NCI-H2171 treated with DMSO at 0.1 percent for 48 hours (cell line): ENCODE measurements at places on chromosomes 12 and 14.

DNA sequence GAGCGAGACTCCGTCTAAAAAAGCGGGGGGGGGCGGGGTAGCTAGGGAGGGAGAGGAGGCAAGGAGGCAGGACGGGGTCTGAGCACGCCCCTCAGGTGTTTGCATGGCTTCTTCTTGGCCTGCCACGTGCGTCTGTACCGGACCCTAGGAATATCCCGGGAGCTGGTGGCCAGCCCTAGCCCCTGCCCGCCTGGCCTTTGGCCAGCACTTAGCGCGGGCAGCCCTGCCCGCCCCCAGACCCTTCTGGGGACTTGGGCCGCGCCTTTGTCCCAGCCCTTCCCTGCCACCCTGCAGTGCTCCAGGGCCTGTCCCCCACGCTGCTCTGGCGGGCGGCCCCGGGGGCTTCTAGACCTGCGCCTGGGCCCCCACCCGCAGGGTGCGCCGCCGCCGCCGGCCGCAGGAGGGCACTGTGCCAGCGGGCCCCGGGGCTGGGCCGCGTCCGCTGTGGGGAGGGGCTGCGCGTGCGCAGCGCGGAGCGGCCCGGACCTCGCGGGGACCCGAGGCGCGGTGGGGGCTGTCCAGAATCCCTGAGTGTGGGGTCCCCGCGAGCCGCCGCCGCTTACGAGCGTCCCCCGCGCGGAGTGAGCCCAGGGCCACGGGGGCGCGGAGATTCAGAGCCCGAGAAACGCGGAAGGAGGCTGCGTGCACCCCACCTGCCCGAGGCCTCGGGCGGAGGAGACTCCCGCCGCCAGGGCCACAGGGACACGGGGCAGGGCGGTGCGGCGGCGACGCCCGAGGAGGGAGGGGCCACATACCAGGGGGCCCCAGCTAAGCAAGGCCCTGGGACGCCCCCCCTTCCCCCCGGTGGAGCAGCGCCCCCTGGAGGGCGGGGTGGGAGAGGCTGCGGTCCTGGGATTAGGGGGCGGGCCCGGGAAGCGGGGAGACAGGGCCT lies 21.0 kb downstream of the SLC25A29 start:
- peak; percentile 69 for DNase-seq

DNA sequence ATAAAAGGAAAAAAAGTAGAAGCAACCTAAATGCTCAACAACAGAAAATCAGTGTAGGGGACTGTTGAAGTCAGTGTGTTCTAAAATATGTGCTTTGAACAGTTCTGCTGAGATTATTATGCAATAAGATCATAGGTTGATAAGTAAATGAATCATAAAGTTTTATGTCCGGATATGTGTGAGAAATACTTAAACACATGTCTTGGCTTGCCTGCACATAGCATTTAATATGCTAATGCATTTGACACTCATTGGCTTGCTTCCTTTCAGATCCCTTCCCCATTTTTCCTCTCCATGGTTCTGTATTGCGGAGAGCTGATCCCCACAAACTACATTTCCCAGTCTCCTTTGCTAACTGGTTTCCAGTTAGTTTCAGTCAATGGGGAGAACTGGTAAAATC lies 573.8 kb upstream of the TBX3 start:
- DNase-seq: no peak

DNA sequence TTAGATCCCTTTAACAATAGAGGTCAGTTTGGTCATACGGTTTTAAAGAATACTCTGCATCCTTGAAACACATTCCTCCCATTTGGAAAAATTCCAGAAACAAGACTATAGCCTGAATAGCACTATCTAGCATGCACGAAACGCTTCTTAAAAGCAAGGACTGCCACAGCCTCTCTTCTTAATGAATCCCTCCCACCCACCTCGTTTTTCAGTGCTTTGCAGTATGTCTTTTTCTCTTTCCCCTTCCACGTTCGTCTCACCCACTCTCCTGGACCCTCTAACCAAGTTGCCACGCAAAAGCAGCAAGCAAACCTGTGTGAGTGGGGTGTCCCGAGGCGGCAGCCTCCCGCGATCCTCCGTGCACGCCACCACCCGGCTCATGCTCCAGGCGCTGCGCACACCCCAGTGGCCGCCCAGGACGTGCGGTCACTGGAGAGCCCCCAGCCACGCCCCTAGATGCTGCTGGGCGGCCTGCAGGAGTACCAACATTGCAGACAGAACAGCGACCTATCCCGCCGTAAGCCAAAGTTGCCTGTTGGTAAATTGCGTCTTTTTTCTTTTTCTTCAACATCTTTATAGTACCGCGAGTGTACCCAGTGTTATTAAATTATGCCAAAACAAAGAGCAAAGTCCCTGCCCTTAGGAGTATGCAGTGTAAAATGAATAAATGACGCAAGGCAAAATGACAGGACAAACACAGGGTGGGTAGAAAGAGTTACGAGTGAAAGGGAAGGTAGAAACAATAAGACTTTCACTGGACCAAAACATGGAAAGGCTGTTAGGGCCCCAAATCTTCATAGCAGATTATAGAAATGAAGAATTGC lies at the start of gene SLC38A4:
SLC38A4 (minus strand) TSS at position 407 of the 824 bp plus-strand sequence. CDS start 32,926 bp downstream, outside the sequence.
- DNase-seq: no peak

DNA sequence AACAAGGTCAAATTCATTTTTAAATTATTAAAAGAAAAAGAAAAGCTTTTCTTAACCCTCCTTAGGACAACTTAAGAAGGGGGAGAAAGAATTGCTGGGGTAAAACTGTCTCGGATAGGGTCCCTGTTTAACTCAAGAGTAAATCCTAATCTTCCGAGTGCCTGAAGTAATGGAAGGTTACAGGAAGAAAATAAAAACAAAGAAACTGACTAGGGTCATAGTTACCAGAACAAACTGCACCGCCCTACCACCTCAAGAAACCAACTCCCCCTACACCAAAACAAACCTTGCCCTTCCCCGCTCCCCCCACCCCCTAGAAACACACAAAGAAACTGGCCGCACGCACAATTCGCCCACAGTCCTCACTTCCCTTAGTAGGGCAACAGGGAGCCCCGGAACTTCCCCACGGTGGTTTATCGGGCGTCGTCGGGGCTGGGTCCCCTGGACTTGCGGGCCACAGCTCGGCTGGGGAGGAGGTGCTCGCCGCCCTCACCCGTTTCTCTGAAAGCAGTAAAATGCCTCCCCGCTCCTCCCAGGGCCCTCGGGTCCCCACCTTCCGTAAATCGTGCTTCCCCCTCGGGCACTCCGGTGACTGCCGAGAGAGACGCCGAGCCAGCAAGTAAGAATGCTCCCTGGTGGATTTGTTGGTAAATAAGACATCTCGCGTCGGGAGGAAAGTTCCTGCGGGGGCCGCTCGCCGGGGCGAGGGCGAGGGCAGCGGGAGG lies 2.4 kb downstream of the SINHCAF start:
- peak; percentile 73 for DNase-seq

DNA sequence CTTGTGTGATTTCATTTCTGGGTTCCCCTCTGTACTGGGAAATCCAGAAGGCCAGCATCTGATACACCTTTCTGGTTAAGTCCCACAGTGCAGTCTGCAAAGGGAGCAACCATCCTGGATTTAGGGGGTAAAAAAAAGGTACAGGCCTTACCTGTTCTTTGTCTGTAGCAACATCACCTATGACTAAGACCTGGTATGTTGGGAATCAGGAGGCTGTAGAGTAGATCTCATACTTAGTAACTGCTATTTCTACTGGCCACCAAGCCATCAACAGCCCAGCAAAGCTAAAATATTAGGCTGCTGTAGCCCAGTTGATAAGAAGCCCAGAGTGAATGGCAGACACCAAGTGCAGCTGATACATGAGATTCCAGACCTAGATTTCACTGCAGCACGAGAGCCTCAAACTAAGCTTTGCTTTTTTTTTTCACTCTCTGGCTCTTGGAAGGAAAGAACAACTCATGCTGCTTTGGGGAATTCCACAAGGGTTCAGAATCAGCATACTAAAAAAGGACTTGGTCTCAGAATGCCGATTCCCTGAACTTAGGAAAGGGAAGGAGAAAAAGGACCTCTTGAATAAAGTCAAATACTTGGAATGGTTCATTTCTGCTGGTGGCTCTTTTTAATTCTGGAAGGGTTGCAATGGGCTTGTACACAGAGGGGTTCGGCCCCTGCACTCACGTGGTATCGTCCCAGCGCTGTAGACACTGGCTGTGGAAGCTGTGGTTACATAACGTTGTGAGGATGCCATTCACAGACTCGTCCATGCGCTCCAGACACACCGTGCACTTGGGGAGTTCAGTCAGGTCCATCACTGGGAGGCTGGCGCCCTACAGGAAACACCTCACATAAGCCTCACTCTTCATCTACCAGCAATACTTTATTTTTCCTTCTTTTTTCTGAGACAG lies 20.5 kb downstream of the BRAP start:
- DNase-seq: no peak

- DNase-seq: no peak
Observed at GRCh38 chr12:103470664-103471063, 25.1 kb downstream of the C12orf42 start.

GRCh38 chr12:132103542-132104308 lies 40.4 kb downstream of the DDX51 start:
- no peak for DNase-seq

- no peak for DNase-seq
Observed at GRCh38 chr14:76929927-76930326, 98.6 kb downstream of the IRF2BPL start.

GRCh38 chr12:51752234-51752889 lies 96.2 kb downstream of the FIGNL2 start:
- no peak for DNase-seq

- DNase-seq: no peak
Observed at GRCh38 chr14:71339650-71340415, 432.6 kb downstream of the PCNX1 start.

GRCh38 chr12:108685469-108686260 lies 45.7 kb downstream of the CORO1C start:
- DNase-seq: peak; percentile 58

- no peak for DNase-seq
Observed at GRCh38 chr14:75213172-75213571, 36.8 kb upstream of the TMED10 start.

GRCh38 chr12:12560587-12561370 lies 1.9 kb downstream of the DUSP16 start:
- peak; percentile 38 for DNase-seq

GRCh38 chr12:113088037-113088436 lies 31.5 kb downstream of the DTX1 start:
- DNase-seq: no peak

- no peak for DNase-seq
Observed at GRCh38 chr14:105455766-105456660, 18.6 kb upstream of the CRIP2 start.

DNA sequence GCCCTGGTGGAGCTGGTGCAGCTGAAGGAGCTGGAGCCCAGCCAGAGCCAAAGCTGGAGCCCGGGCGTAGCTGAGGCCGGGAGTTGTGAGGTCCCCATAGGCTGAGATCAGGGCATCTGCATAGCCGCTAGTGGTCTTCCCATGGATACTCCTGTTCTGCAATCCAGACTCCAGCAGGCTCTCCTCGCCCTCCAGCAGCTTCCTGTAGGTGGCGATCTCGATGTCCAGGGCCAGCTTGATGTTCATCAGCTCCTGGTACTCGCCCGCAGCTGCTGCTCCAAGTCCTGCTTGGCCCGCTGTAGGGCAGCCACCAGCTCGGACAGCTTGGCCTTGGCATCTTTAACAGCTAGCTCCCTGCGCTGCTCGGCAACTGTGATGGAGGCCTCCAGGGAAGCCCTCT lies 966.1 kb downstream of the FSCB start:
- no peak for DNase-seq

DNA sequence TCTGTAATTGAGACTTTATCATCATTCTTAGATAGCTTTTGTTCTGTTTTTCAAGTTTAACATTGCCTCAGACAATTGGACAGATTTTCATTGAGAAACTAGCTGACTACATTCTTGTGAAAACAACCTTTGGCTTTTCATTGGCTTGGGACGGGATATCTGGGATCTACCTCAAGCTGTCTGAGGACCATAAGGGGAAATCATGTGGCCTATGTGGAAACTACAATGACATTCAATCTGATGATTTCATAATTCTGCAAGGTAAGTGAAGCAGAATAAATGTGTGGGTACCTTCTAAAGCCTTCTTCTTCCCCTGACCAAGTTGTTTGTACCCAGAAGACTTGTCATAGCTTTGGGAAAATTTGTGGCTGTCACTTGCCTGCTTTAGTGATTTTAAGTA lies 133.5 kb downstream of the OTOGL start:
- DNase-seq: peak; percentile 29

DNA sequence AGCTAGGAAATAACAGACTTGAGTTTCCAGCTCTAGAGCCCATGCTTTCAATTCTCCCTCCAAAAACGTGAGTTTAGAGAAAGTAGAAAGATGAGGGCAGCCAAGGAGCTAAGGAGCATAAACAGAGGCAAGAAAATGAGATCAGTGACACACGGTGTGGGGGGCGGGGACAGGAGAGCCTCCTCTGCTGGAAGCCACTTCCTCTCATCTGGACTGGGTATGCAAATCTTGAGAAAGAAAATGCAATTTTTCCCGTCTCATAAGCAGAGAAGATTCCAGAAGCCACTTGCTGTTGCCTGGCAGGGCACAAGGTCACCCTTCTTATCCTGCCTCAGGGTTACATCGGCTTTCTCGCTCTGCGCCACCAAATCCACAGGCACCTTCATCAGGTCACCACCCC lies 6.0 kb downstream of the OR10P1 start:
- DNase-seq: no peak

DNA sequence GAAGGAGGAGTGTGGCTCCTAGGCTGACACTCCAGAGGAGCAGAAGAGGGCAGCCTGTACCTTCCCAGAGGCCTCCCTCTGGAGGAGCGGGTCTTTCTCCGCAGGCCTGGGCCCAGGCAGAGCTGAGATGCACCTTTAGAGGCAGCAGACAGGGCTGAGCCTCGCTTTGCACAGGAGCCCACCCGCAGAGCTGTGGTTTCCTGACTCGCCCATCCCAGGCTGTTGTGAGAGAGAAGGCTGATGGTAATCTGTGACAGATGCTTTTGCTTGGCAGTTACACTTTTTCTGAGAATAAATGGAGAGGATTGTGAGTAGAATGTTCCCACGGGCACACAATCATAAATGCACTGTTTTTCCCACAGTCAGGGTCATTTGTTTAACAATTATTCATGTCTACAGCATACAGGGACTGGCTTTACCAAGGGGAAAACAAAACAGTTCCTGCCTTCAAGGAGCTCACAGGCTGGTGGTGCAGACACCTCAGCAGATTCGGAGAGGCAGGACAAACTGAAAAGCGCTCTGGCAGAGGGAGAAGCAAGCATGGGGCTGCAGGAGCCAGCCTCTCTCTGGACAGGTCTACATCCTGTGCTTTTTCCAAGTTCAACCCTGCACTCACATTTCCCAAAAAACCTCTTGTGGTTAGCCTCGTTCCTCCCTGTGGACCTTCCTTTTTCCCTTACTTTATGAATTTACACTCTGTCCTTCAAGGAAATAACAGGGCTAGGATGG lies 13.9 kb downstream of the EVL start:
- DNase-seq: peak; percentile 90

- DNase-seq: no peak
Observed at GRCh38 chr12:132348176-132348575, 18.8 kb upstream of the GALNT9 start.

DNA sequence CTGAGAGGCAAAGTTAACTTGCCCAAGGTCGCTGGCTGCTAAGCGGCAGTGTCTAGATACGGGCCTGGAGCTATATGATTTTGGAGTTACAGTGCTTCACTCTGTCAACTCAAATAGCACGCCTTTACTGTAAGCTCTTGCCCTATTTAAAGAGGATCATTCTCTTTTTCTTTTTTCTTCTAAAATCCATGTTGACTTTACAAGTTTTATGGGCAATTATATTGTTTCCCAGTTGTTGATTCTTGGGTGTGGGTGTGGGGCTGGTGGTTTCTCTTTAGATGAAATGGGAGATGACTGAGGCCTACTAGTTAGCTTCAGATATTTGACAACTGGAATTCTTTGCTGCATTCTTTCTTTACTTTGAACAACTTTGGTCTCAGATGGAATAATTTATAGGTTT lies 70.7 kb downstream of the C12orf75 start:
- no peak for DNase-seq

- DNase-seq: no peak
Observed at GRCh38 chr14:65057695-65058094, 44.6 kb downstream of the MAX start.
